Astrocyte of the cerebellum (primary cell): ENCODE measurements at places on chromosomes 4 and X.

GRCh38 chr4:101242441-101242840, 104.9 kb downstream of the PPP3CA start:
- DNase-seq: no peak

DNA sequence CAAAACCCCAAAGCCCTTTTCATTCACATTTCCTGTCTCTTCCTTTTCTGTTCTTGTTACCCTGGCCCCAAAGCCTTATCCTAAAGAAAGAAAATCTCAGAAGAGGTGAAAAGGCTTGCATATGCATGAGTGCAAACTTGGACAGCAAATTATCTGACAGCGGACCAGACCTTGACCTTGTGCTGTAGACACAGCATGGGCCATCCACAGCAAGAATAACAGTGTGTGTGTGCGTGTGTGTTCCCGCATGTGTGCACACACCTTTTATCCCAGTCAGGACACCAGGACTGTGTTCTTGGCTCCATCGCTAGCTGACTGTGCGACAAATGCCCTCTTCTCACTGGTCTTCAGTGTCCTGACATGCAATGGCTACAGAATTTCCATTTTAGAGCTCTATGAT, 35.3 kb downstream of the ZBTB49 start:
- no peak for DNase-seq

GRCh38 chrX:20140420-20140819, 1.2 kb downstream of the EIF1AX start:
- DNase-seq: no peak

DNA sequence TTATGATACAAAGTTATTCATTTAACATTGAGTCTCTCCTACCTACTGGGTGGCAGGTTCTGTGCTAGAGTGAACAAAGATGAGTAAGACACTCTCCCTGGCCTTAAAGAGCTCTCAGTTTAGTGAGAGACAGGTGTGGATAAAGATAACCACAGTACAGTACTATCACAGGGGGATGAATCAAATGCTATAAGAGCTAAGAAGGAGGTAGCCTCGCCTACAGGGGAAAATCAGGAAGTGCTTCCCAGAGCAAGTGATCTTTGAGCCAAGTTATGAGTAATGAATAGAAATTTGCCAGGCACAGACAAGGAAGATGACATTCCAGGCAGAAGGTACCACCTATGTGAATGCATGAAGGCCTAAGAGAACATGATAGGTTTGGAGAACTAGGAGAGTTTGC, 3.4 kb upstream of the IGBP1 start:
- no peak for DNase-seq

- no peak for DNase-seq
Measured at GRCh38 chr4:2094545-2094944, 35.4 kb downstream of the NAT8L start.

- DNase-seq: no peak
Measured at GRCh38 chrX:136802515-136802914, 21.8 kb upstream of the ARHGEF6 start.

- no peak for DNase-seq
Measured at GRCh38 chr4:174218127-174218790, 65.2 kb downstream of the FBXO8 start.

DNA sequence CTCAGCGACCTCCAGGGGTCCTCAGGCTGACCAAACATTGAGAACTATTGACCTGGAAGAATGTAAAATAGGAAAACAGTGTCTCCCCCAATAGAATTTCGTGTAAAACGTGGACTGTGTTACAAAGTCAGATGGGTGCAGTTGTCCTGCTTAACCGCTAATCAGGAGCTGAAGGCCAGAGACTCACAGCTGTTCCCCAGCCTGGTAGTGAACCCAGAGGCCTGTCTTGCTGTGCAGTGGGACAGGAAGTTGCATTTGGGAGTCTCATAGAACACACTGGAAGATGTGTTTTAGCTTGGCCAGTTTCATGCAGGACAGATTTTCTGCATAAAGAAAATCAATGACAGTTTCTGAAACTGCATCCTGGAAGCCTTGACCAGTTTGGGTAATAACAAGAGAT, 151.5 kb downstream of the PTTG2 start:
- DNase-seq: no peak

DNA sequence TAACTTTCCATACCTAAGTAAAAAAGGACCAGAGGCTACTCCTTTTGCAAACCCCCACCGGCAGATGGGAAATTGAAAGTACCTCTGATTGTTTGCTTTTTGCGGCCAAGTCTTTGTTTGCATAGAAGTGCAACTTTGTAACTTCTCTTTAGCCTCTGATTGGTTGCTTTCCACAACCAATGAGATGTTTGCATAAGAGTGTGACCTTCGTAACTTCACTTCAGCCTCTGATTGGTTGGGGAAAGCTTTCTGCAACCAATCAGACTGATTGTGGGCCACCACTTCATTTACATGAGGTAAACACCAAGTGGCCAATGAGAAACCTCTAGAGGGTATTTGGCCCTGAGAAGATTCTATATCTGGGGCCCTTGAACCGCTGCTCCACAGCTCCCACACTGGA, 48.8 kb upstream of the PGRMC1 start:
- DNase-seq: no peak

DNA sequence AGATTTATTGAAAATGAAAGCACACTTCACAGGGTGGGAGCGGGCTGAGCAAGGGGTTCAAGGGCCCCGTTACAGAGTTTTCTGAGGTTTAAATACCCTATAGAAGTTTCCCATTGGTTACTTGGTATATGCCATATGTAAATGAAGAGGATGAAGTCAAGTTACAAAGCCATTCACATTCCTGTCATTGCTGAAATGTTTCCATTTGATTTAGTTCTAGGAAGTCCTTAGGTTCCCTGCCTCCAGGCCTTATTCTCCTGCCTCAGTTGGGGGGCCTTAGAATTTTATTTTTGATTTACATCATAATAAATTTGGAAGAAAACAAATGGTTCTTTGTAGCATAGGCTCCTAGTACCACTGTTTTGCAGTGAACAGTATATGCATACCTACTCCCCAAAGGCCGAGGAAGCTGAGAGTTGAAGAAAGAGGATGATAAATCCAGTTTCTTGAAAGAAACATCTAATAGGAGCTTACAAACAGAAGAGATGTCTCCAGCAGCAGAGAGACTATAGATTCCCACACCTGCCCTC, 31.8 kb downstream of the SERTM2 start:
- no peak for DNase-seq

DNA sequence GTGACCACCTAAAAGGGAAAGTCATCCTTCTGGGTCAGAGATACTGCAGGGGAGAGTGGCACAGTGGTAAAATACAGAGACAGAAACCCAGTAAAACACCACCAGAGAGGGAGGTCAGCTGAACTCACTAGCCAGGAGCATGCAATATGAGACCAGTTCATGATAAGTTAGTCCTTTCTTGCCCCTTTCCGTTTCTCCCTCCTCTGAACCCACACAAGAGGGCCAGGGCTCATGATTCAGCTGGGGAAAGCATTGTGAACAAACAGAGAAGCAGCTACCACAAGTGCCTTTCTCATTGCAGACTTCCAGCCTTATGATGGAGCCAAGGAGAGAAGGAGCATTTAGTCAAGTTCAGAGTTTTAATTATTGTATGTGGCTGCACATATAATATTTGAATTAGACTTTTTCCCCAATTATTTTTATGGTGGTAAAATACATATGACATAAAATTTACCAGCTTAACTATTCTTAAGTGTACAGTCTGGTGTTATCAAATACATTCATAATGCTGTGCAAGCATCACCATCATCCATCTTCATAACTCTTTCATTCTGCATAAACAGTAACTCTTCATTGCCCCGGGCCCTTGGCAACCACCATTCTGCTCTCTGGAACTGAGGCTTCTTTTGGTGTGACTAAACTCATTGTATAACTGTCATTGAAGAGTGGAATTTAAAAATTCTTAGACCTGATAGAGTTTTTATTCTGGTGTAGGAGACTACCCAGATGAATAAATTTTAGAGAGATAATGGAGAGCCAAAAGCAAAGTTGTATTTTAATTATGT, 114.6 kb downstream of the DDIT4L start:
- no peak for DNase-seq

- peak; percentile 18 for DNase-seq
Measured at GRCh38 chr4:22877486-22878052, 184.8 kb downstream of the GBA3 start.

DNA sequence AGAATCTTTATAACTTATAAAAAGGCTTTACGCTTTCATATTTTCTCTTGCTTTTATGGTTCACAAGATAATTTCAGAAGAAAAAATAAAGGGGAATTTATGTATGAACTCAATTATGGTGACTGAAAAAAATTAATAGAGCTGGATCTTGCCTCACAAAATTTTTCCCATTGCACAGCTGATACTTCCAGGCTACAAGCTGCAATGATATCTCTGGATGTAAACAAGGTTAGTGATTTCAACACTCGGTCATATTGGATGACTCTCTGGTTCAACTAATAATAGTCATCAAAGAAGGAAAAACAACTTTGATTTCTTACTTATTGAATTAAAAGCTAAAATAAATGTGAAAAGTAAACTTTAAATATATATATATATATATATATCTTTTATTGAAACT, 868.0 kb downstream of the FAT4 start:
- no peak for DNase-seq

DNA sequence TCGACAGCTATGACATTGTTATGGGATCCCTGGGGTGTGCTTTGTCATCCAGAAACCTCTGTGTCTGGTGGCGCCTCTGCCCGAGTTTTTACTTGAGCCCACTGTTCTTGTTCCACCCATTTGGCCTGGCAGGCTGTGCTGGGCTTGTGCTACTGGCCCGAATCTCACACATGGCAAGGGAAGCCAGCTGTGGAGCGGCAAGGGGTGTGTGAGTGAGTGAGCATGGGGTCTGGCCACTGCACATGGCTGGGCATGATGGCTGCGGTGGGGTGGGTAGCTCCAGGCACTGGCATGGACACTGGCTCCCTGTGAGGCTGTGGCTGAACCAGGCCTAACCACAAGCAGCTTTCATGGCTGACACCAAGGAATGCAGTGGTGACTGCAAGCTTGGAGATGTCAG, 89.2 kb downstream of the DACH2 start:
- DNase-seq: no peak

DNA sequence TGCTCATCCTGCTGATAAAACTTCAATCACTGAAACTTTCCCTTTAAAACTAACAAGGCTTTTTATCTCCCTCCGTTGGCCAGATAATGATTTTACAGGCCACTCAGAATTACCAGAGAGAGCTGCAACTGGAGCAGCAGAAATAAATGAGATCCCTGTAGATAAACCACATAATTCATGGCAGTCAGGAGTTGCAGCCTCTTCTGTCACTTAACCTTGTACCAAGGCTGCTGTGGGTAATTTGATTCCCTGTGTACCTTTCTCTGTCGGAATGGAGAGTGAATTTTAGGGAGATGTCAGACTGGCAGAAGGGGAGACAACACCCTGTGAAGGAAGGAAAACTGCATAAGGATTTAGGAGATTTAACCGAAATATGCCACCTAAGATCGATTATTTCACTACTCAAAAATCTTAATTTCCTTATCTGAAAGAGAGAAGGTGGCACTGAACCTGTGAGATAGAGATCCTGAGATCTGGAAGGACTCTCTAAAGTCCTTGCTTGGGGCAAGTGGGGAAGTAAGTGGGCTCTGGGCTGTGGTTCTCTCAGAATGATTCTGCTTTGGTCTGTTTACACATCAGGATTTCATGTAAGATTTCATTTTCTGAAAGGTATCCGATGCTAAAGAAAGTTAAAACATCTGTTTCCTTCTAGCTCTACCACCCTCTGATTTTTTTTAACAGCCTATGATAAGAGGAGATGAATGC, 14.3 kb upstream of the TSPAN5 start:
- DNase-seq: no peak

DNA sequence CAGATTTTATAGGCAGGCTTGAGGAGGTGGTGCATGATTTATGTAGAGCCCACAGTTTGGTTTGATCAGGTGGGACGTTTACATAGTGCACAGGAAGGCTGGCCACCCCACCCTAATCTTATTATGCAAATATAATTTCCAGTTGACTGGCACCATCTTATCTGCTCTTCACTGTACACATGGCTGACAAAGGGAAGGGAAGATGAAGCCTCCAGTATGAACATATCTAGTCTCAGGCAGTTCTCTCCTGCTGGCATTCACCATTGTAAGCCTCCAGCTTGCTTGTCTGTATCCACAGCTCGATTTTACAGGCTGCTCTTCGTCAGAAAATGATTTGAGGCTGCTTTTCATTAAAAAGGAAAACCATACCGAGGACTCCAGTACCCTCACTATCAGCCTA, 278.3 kb downstream of the TECRL start:
- no peak for DNase-seq

DNA sequence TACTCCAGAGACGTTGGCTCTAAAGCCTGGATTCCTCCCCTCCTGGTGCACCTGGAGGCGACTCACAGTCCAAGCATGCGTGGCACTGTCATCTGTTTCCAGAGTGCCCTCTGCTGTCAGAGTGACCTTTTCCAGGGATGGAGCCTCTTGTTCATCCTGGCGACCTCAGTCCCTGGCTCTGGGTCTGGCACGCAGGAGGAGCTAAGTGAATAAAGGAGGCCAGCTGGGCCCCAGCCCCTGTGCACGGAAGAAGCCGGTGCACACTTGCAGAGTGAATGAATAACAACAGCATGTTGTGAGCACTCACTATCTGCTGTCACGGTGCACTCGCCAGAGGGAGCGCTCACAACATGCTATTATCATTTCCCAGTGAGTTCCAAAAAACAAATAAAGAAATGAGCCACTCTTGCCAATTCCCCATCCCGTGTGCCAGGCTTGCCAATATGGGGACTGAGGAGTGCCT, 27.8 kb upstream of the PSAPL1 start:
- no peak for DNase-seq

DNA sequence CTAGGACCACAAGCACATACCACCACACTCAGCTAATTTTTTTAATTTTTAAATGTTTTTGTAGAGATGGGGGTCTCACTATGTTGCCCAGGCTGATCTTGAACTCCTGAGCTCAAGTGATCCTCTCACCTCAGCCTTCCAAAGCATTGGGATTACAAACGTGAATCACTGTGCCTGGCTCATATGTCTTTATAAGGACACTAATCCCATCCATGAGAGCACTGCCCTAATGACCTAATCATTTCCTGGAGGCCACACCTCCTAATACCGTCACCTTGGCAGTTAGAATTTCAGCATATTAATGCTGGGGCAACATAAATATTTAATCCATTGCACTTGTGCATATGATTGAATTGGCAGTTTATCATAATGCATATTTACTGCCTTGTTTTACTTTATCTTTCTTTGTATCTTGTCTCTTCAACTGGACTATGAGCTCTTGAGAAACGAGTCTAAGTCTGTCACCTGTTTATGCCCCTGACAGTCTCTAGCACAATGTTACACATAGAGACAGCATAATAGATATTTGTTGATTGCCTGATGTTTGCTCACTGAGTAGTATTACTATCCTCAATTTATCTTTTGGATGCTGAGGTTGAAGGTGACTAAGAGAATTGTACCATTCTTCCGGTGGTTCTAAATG, 172.0 kb downstream of the AASDH start:
- DNase-seq: no peak

DNA sequence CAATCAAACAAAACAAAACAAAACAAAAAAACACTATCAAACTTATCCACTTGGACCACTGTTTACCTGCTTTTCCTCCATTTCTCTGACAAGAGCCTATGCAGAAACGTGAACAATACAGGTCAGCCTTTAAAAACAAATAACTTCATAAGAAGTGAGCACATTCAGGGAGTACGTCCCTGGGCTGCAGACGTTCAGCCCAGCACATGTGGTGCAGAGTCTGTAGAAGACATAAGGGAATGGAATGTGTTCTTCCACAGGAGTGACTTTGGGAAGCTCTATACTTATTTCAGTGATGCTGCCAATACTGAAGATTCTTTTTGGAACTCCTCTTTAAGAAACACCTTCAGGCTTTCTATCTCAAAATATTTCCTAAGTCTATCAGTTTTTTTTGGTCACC, 120.6 kb downstream of the SPRY1 start:
- DNase-seq: no peak
